ENCODE measurements at places on chromosomes 4 and X.

DNA sequence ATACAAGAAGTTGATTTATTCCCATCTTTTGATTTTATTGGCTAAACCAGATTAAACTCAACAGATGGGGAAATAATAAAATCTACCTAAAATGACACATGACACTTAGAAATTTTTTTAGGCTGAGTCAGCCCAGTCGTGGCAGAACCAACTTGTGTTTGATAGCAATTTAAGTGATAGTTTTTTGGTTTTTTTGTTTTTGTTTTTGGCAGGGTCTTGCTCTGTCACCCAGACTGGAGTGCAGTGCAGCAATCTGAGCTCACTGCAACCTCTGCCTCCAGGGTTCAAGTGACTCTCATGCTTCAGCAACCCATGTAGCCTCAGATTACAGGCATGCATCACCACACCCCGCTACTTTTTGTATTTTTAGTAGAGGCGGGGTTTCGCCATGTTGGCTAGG lies 370.3 kb upstream of the NOCT start:
- no peak for DNase-seq

GRCh38 chrX:105837232-105837631 lies 14.9 kb downstream of the NRK start:
- DNase-seq, result no peak

- no peak for DNase-seq
Observed at GRCh38 chrX:3713937-3714434, 537 bp upstream of the PRKX start.

- peak; percentile 52 for DNase-seq
Observed at GRCh38 chr4:77072195-77072753, 3.5 kb downstream of the CCNI start.

GRCh38 chrX:68438575-68438974 lies 5.3 kb upstream of the OPHN1 start:
- DNase-seq, result no peak

Data from effector CD4-positive, alpha-beta T cell (primary cell).